Stimulated activated CD8-positive, alpha-beta memory T cell treated with anti-CD3 and anti-CD28 coated beads, Interleukin-7, amount 100 ng/mL, for 1 hour (primary cell): ENCODE measurements at places on chromosomes 3 and 15.

DNA sequence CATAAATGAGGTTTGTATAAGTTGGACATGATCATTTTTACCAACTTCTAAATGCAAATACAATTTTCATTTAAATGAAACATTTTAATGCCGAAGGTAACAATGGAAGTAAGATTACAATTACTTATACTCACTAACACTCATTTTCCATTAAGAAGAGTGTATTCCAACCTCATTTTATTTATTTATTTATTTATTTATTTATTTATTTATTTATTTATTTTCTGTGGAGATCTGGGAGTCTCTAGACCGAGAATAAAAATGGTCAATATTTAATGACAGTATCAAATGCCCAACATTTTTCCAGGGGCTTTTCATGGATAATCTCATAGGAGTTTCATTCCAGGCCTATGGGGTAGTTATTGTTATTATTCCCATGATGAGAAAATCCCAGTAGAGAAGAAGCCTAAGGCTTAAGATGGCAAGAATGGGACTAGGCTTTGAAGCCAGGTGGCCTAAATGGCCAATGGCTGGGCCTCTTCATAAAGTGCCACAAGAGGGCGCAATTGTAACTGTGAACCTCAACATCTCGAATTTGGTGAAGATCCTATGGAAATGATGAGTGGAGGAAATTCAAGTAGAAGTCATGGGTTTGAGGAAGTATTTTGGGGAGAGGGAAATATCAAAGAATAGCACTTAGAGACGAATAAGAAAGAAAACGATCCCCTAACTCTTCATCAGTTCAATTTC, 21.3 kb downstream of the VGLL3 start:
- DNase-seq = no peak

- DNase-seq = no peak
Measured at GRCh38 chr15:90760661-90761232, 43.6 kb downstream of the BLM start.

DNA sequence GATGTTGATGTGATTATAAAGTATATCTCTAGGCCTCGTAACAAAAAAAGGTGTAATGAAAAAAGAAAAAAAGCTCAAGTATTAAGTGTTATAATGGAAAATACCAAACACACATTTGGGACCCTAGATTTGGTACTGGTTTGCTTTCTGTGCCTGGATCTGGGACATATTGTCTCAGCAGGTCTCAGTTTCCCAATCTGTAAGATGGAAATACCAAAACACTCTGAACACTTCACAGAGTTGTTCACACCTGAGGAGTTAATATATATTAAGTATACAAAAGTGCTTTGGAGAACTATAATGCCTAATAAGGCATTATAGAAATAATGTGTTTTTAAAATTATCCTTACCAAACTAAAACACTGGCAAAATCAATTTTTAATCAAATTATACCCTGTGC, 60.0 kb downstream of the CLASP2 start:
- DNase-seq = no peak

GRCh38 chr15:85404176-85404917, 23.9 kb downstream of the AKAP13 start:
- DNase-seq = no peak
